ENCODE measurements at places on chromosomes 1 and 21.
A peak's percentile ranks its signal among the peaks of the same experiment; 100 is the strongest.

- peak; percentile 33 for DNase-seq
These were observed 16.1 kb downstream of the CCDC18 start for GRCh38 chr1:93196591-93196990.

GRCh38 chr1:72063364-72064044, 218.8 kb downstream of the NEGR1 start:
- DNase-seq, result peak; percentile 11

DNA sequence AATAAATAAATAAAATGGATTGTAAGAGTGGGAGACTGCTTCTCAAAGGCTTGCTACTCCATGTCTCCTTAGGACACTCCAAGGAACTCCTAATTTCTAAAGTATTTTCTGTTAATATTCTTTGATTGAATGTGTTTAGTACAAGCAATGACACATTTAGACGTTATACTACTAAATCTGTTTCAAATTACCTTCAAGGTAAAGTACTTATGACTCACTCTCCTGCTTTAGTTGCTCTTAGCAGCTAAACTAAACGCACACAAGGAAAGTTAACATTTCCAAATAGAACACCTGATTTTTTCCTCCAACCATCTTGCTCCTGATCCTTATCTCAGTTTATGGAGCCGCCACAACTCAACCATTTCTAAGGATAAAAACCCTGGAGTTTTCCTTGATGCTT, 969.8 kb upstream of the ADGRL4 start:
- DNase-seq, result no peak

DNA sequence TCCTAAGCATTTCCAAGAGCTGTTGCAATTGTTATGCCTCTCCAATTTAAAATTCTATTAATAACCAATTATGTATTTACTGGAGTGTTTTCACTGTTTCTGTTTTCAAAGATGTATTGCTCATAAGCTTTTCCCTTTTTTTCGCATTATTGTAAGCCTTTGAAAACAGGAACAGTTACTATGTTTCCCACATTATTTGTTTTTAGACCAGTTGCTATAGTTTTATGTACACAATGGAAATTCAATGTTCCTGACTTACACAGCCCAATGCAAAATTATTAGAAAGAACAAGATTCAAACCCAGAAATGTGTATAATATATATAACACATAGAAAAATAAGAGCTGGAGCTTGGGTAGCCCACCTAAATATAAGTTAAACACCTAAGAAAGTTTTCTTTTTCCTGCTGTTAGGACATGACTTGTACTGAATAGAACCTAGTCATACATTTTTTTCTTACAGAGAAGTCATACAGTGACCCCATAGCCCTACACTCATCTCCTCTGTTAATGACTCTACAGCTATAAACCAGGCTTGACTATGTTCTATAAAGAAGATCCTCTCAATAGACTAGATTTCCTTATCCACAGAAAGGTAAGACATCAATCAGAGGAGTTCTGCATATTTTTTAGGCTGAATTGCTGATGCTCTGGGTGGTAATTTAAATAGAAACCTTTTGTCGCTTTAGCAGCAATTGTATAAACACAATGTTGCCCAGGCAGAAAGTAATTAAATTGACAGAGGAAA, 299.6 kb downstream of the USH2A start:
- DNase-seq, result no peak

DNA sequence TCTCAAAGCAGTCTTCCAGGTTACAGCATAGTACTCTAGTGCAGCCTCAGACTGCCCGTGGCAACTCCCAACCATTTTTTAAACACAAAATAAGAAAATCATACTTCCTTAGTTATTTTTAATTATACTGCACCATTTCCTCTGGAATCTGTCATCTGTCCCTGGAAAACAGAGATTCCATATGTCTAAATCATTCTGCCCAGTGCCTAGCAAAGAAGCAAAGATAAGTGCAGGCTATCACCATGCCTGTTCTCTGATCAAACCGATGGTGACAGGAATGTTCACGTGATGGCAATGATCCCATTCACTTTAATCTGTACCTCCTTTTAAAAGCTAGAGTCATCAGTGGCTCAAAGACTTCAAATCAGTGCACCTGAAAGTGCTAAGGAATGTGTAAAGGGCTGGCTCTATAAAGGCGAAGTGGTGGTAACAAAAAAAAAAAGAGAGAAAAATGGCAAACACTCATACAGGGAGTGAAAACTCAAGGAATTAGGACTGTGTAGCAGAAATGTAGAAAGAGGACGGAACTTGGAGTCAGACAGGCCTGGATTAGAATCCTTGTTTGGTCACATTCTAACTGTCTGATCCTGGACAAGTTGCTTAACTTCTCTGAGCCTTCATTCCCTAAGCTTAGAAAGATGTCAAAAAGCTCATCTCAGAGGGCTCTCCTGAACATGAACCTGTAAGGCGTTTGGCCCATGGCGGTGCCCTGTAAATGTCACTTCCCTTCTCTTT, 9.9 kb upstream of the CCN1 start:
- DNase-seq, result peak; percentile 33

GRCh38 chr1:119286587-119287181, 81.9 kb upstream of the HAO2 start:
- DNase-seq, result peak; percentile 63

DNA sequence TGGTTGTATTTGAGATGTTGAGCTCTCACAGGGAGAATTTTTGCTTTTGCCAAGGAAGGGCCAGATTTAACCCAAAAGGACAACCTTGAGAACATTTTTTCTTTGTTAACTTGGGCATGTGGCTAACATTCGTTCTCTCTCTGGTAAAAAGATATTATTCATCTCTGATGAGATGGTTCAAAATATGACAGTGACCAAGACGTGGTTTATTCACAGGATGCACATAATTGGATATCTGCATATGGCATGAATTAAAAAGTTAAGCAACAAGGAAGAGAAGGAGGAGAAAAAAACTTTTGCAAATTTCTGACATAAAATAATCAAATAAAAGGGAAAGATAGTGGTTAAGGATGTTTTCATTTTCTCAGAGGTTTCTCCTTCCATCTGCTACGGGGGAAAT, 43.1 kb upstream of the BCL10 start:
- no peak for DNase-seq

DNA sequence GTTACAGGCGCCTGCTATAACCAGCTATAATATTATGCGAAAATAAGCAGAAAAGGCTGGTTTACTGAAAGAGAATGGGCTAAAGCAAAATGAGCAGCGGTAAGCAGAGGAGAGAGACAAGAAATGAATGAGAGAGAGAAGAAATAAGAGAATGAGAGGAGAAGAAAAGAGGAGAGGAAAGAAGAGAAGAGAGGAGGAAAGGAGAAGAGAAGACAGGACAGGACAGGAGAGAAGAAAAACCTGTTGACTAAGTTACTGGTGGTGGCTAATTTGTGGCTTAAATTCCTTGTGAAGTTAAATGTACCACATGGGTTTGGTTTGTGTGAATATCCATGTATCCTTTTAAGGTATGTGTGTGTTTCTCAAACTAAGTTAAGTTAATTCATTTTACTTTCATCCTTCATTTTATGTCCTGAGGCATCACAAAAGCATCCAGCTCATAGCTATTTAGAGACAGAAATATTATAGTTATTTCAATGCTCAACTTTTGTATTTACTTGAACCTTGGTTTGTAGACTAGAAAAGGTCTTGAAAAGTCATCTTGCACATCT, 3.1 kb upstream of the DDR2 start:
- DNase-seq, result no peak

DNA sequence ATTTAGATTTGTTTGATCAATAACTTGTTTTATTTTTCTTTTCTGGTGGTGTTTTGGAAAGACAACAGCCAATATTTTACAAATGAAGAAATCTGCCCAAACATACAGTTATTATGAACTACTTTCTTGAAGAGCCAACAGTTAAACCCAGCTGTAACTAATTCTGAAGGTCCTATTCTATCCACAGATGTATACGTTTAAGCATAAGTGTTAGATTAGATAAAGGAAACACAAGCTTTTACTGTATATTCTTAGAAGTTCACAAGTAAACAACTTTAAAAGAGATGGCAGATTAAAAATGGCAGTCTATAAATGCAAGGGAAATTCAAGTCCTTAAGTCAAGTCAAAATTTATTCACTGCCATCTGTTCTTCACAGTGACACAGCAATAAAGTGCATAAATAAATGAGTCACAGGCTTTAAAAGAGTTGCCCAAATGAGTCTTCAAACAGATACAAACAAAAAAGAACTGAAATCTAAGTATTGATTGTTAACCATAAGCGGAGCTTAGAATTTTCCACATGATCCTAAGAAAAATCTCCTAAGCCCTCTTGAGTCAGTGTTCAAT, 49.9 kb upstream of the KCNH1 start:
- DNase-seq, result peak; percentile 23

GRCh38 chr1:70499695-70500094, 88.6 kb downstream of the CTH start:
- peak; percentile 52 for DNase-seq

DNA sequence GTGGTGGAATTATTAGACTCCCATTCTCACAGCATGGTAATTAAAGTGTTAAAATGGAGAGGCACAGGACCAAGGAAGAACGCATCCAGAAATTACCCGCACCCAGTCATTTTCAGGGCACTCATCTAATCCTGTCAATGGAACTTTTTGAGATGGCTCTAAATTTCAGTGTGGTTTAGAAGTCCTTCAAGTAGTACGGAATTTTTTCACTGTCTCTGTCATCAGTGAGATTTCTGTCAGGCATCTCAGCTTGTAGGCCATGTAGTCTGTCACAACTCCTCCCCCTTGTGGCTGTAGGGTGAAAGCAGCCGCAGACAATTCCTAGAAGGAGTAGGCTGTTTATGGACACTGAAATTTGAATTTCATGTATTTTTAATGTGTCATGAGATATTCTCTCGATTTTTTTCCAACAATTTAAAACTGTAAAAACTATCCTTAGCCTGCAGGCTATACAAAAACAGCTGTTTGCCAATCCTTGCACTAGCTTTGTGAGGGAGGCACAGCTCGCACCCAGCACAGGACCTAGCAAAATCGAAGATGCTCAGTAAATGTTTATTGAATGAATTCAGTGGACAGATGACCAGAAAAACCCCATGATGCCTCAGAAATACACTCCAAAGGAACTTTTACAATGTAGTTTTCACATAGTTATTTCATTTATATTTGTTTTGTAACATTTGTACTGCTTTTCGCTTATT, 6.6 kb upstream of the NUP133 start:
- peak; percentile 80 for DNase-seq

DNA sequence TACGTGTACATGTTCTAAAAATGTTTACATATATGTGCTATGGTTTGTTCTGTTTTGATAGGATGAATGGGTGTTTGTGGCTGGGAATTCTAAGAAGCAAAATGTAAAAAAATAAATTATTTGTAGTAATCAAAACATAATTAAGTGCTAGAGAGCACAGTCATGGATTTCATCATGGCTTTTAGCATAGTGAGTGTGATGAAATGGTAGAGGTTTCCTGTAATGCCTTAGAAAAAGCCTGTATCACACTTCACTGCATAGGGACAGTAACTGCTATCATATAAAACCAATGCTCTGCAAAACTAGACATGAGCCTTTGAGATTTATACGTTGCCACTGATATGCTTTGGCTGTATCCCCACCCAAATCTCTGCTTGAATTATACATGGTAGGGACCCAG, 99.8 kb downstream of the PTGER3 start:
- DNase-seq, result no peak

DNA sequence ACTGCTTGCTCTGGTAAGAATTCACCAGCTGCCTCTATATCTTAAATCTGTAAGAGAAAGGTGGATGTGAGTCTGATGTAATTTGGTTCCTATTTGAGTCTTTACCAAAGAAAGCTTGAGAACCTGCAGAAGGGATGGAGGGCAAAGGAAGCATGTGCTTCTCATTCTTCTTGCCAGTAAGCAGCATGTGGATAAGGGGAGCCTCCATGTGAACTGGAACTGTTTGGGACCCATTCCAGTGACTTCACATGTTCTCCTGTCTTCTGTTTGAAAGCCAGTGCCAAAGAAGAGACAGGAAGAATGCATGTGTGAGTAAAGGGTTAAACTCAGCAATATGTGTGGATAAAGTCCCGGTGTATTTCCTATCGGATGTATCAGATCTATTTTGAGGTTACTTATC, 119.6 kb upstream of the ADGRL2 start:
- DNase-seq, result no peak

DNA sequence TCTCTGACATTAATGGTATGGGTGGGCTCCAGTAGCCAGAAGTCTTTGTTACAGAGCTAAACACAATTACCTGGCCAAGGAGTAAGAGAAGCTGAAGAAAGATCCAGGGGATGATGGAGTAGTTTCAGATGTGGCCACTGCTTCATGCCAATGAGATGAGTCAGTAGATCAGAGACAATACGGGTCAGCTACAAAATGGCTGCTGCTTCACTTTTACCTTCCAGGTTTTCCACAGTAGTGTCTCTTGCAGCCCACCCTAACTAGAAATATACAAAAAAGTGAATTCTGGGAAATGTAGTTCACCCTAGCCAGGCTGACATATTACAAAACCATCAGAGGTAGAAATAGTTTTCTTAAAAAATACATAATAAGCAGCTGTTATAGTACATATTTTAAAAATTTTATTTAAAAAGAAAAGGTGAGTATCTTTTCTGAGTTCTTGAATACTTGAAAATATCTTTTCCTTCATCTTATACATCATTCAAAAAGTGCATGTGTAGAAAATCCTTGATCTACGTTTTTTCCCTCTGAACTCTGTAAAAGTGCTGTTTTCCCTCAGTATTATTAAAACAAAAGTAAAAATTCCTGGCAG, 36.1 kb downstream of the LRIF1 start:
- DNase-seq, result peak; percentile 63

DNA sequence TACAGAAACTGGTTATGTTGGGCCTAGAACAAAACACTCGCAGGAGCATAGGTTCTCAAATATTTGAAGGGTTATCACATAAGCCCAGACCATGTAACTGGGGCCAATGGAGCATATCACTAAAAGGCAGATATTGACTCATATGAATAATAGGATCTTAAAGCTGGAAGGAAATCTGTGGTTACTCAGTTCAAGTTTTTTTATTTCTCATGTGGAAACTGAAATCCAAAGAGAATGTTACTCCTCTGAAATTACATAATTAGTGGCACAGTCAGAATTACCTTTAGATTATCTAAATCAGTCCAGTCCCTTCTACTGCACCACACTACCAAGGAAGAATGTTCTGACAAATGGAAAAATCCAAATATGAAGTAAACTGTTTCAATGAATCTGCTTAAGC, 12.0 kb downstream of the SLAMF8 start:
- no peak for DNase-seq

GRCh38 chr1:245604979-245605378, 450.2 kb downstream of the KIF26B start:
- DNase-seq, result no peak

DNA sequence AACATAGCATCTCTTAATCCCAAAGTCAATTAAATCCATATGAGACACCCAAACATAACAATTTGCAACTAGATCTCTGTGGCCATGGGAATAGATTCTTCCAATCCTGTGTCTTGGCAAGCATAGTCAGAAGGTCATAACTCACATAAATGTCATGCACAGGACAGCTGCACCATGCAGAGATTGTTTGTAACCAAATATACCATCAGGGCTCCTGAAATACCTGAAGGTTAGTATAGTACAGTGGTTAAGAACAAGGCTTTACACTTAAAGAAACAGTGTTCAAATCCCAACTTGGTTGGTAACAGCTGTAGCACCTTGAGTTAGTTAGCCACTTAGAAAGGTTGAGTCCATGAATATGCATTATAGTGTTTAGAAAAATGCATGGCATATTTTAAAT, 82.6 kb upstream of the CCDC190 start:
- DNase-seq, result no peak

- no peak for DNase-seq
These were observed 333.8 kb upstream of the ADGRL2 start for GRCh38 chr1:81466961-81467360.
